ENCODE measurements at places on chromosomes 4 and X. TPM values are rescaled to one million over a fixed set of nuclear protein-coding genes. Genes with fewer than 3 reads are reported as not detected.

The MAGEB4 gene
- total RNA-seq, result not detected

The TADA2B gene
- 14.2 TPM for total RNA-seq

The ASMT gene
- total RNA-seq, result not detected

The PNMA6F gene
- not detected for total RNA-seq

The TMPRSS11D gene
- not detected for total RNA-seq

The HEPH gene
- under 0.01 TPM for total RNA-seq

The ETFDH gene
- 9.4 TPM for total RNA-seq

The TLR10 gene
- total RNA-seq, result not detected

The MAGEC3 gene
- not detected for total RNA-seq

The STX18 gene
- total RNA-seq, result 18.8 TPM

The LINC00632 gene
- 3.8 TPM for total RNA-seq

The TSPAN5 gene
- 3.1 TPM for total RNA-seq

The UGT2B7 gene
- total RNA-seq, result 0.22 TPM

The PDZD4 gene
- not detected for total RNA-seq

The PPBP gene
- total RNA-seq, result not detected

The UGT8 gene
- under 0.01 TPM for total RNA-seq

The ZNF185 gene
- 36.5 TPM for total RNA-seq

The KLF8 gene
- total RNA-seq, result 22.0 TPM

The MAGEE2 gene
- not detected for total RNA-seq

The MXRA5 gene
- 58.1 TPM for total RNA-seq

The STOX2 gene
- 2.5 TPM for total RNA-seq

The PNMA6A gene
- under 0.01 TPM for total RNA-seq

The FMR1NB gene
- total RNA-seq, result not detected

The SCRG1 gene
- total RNA-seq, result under 0.01 TPM

The TRIM60 gene
- total RNA-seq, result not detected

The ZXDA gene
- total RNA-seq, result 12.8 TPM

The F8A2 gene
- total RNA-seq, result not detected

The GAGE1 gene
- total RNA-seq, result not detected

The MAMLD1 gene
- total RNA-seq, result 0.11 TPM

The CCDC160 gene
- 0.79 TPM for total RNA-seq

The WDFY3 gene
- 115 TPM for total RNA-seq

The HERC5 gene
- 0.33 TPM for total RNA-seq

The DGKK gene
- total RNA-seq, result not detected

The KIAA1210 gene
- total RNA-seq, result not detected

The TGIF2LX gene
- total RNA-seq, result not detected

The CSN1S1 gene
- not detected for total RNA-seq

The RIBC1 gene
- total RNA-seq, result not detected

The GRPR gene
- not detected for total RNA-seq

The KLHL13 gene
- 0.11 TPM for total RNA-seq

The MAGEB1 gene
- not detected for total RNA-seq

The IL2 gene
- total RNA-seq, result not detected

The RENBP gene
- total RNA-seq, result under 0.01 TPM

The LIAS gene
- total RNA-seq, result 8.1 TPM

The TRPC3 gene
- not detected for total RNA-seq

All from placental epithelial cell (primary cell).